ENCODE measurements at places on chromosomes 12 and 14.

DNA sequence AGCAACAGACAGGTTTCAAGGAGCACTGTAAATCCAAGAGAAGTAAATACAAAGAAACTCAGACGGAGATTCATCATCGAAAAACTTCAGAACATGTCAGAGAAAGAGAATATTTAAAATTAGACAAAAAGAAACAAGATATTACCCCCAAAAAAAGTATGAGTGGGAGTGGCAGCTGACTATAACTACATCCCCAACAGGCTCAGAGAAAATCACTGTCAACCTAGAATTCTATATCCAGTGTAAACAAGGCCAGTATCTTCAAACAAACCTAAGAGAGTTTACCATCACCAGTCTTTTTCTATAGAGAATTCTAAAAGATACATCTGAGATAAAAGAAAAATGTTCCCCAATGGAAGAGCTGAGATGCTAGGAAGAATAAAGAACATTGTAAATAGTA lies 39.6 kb downstream of the CRY1 start:
- DNase-seq, result no peak

DNA sequence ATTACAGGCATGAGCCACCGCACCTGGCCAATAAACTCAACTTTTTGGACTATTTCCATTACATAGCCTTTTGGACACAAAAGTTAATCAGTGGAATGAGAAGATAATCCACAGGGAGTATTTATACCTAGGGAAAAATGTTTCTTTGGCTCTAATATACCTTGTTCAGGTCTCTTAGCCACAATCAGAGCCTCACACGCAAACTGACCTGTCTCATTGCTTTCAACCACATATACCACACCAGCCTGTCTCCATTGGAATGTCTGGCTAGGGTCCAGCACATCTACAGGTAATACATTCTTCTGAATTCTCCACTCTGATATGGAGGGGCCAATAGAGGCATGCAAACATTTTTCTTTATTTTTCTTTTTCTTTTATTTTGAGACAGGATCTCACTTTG lies 3.8 kb upstream of the RBMS2 start:
- no peak for DNase-seq

GRCh38 chr12:95055057-95055456 lies 18.4 kb downstream of the NR2C1 start:
- no peak for DNase-seq

DNA sequence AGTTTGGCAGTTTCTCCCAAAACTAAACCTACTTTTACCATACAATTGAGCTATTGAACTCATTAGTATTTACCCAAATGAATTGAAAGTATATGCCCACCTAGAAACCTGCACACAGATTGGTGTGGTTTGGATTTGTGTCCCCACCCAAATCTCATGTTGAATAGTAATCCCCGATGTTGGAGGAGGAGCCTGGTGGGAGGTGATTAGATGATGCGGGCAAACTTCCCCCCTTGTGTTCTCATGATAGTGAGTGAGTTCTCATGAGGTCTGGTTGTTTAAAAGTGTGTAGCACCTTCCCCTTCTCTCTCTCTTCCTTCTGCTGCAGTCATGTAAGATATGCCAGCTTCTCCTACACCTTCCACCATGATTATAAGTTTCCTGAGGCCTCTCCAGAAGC lies 4.0 kb upstream of the KRT6C start:
- no peak for DNase-seq

DNA sequence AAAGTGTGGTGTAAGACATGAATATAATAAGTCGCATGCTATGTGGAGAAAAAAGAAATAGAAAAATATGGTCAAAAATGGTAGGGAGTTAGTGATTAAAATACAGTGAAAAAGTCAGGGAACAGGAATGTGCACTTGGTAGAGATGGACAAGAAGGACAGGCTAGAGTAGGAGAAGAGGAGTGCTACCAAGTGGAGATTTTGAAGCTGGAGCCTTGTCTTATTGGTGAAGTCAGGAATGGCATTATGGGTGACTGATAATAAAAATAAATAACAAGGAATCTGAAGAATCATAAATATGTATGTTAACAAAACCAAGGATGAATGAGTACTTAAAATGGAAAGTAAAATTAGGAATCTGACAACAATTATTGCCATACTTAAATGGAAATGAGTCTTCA lies 204.8 kb downstream of the PRKD1 start:
- no peak for DNase-seq

DNA sequence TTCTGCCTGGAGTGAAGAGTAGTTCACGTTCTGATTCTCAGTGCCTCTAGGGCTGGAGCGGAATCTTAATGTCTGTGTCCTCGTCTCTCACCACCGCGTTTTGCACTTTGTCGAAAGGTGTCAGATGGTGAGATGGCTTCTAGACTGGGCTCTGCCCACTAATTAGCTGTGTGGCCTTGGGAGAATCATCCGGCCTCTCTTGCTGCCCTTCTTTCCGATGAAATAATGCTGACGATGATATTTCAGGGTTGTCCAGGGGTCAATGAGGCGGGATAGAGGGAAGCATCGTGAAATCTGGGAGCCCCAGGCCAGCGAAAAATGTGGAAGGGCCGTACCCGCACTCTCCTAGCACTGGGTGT lies 811 bp upstream of the GALNT16 start:
- no peak for DNase-seq

GRCh38 chr12:3540387-3540990 lies 49.5 kb downstream of the PRMT8 start:
- DNase-seq, result no peak

- DNase-seq, result no peak
Observed at GRCh38 chr14:54567639-54568561, 972 bp downstream of the SAMD4A start.

DNA sequence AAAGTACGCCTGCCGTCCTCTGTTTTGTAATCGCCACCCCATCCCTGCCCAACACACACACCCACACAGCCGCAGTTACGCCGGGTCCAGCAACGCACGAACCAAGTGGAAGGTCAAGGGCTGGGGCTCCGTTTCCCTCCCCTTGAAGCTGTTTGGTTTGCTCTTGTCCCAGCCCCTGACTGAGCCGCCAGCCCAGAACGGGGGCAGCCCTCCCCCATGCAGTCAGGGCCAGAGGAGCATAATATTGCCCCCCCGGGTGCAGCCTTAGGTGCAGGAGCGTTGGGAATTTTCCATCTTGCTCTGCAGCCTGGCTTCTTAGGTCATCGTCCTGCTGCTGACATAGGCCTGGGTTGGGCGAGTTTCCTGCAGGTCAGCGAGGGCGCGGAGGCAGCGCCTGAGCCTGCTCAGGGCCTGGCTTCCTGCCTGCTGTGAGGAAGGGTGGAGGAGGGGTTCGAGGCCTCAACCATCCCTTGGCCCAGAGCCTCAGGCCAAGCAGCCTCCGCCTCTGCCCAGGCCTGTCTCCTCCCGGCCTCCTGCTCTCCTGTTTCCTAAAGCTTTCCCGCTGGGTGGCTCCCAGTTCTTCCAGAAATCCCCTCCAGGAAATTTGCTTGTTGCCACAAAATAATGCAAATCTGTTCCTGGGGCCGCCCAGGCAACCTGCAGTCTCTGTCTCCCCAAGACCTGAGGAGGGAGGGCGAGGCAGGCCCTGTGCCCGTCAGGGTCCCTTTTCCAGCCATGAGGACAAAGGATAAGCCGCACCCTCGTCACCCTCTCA lies 44.5 kb downstream of the PSMA6 start:
- DNase-seq, result no peak

DNA sequence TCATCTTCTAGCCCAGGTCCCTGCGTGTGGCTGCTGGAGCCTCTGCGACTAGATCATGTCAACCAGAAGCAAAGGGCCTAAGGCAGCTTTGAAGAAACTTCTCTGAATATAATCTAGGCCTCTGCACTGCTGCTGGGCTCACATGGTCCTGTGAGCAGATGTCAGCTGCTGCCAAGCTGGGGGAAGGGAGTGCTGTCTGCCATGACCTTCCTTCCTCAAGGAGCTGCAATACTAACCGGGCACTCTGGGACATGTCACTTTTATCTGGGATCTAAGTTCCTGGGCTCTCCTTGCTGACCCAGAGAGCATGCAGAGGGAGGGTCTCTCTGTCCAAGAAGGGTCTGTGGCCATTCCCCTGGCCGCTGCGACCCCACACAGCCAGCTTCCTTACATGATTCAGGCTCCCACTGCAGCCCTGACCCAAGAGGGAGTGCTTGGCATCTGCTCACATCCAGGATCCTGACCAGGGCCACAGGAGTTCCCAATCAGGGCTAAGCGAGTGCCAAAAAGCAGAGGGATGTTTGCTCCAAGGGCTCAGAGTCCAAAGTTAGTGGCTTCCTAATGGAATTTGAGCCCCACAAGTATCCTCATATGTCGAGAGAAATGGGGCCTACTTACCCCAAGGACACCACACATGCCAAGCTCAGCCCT lies 74.0 kb downstream of the PLEKHG3 start:
- DNase-seq, result no peak

DNA sequence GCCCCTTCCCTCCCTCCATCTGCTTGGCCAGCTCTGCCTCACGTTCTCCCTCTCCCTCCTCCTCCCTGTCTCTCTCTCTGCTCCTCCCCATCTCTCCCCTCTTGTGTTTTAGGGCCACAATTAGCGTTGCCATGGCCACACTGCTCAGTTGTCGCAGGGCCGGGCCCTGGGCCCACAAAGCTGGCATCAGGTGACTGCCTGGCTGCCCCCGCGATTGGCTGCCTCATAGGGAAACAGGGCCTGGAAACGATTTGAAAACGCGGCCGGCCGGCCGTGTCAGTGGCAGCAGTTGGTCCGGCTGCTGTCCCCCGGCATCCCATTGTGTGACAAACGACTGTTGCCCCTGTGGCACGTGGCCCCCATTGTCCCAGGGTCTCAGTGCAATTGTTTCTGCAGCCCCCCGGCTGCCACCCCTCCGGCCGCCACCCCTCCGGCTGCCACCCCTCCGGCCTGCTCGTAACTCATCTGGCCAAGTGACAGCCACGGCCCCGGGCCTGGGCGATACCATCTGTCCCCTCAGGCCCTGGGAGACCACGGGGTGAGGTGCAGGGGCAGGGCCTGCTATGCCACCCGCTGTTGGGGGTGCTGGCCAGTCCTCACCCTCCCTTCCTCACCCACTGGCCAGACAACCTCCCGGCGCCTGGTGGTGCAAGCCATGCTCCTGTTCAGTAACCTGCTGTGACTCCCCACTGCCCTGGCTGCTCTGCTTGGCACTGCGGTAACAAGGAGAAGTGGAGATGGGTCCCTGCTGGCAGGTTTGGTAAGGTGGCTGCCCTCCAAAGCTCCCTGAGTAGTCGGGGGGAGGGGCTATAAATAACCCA lies 17.4 kb downstream of the FOXN4 start:
- no peak for DNase-seq

DNA sequence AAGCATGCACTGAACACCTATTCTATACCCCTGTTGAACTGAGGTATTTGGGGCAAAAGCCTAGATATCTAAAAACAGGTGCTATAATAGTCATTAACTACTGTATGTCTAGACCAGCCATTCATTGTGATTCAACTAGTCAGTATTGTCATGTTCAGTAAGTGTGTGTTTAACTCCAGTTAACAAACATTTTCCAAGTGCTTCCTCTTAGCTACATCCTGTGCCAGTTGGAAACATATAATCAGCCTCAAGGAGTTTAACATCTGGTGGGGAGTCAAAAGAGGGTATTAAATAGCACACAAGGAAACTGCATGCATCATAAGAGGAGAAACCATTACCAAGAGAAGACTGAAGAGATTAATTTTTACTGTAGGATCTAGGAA lies 20.4 kb downstream of the TMTC1 start:
- no peak for DNase-seq

DNA sequence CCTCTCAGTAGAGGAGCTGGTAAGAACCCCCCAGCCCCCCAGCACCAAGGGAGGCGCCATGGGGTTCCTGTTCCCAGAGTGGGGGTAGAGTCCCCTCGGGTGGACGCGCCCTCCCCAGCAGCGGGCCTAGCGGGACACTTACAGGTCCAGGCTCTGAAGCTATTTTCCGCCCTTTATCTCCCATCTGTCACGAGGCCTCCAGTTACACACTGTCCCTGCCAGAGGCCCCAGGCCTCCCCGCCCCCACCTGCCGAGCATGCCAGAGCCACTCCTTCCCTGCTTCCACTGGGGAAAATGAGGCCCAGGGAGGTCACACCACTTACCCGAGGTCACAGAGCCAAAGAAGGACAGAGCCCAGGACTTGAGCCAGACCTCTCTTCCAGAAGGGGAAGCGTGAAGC lies 3.1 kb downstream of the C14orf180 start:
- DNase-seq, result no peak

DNA sequence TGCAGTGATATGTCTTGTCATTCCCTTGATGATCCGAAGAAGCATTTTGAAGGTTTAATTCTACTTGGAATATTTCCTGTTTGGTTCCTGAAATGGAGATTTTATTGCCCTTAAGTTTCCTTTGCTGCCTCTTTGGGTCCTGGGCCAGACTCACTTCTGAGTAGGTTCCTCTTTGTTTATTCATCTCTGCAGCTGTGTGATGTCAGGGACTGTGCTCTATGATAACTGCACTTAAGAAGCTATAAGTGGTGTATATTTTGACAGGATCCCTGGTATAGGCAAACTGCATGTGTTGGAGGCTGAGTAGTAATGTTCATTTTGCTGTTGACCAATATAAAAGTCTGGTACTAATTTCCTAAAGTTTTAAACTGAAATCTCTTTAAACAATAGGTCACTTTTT lies at the start of gene KLRC4:
TSS of gene KLRC4 (minus strand) at position 366 of the 400 bp plus-strand sequence. CDS start at position 184, 182 bp downstream.
- no peak for DNase-seq

- DNase-seq, result no peak
Observed at GRCh38 chr14:66088656-66089055, 397.5 kb upstream of the CCDC196 start.

- no peak for DNase-seq
Observed at GRCh38 chr14:102699416-102700110, 77.7 kb upstream of the TRAF3 start.

DNA sequence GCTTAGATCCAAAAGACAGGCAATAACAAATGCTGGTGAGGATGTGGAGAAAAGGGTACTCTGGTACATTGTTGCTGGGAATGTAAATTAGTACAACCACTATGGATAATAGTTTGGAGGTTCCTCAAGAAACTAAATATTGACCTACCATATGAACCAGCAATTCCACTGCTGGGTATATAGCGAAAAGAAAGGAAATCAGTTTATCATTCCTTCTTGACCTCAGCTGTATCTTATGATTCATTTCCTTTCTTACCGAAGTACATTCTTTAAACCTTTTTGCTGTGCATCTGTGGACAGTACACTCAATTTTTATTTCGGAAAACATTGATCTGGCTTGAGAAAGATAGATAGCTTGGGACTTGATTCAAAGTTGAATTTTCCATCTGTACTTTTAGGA lies 183.2 kb upstream of the LRFN5 start:
- no peak for DNase-seq

DNA sequence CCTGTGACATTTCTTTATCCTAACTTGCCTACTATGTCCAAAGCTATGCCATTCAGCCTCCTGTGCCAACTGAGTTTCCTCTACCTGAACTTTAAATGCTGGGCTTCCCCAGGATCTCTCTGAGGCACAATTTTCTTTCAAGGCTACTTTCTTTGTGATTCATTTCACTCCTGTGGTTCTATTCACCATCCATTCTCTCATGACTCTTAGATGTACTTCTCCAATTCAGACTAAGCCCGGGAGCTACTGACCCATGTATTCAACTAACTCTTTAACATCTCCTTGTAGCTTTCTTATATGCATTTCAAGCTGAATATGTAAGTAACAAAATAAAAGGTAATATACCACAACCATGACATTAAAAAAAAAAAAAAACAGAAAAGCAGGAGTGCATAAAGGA lies 738.9 kb upstream of the USP15 start:
- no peak for DNase-seq

- DNase-seq, result no peak
Observed at GRCh38 chr12:108800591-108800990, 56.8 kb downstream of the SSH1 start.
